NCI-H345 (cell line): ENCODE measurements at places on chromosomes 13 and 19.

DNA sequence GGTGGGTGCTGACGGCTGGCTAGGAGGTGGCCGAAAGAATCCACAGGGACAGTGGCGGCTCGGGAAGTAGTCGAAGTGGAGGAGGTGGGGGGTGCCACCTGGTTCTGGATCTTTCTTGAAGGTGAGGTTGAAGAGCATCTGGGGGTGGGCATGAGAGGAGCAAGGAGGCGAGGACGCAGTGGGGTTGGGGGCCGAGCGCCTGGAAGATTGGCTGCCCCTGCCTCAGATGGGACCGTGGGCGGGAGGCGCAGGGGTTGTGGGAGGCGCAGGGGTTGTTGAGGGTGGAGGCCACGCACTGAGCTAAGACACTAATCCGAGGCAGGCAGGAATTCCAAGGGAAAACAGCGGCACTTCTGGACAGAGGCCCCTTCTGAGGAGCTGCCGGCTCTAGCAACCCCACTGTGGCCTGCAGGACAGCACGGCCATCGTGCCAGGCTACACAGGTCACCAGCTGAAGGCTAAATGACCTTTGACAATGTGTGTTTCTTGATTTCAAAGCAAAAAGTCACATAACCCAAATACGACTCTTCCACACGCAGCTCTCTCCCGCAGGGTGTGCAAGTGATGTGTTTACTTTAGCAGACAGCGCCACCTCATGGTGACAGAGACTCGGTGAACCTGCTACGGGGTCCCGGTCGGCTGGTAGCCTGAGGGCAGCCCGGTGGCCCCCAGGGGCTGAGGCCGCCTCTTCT lies 44.1 kb upstream of the RANBP3 start:
- peak; percentile 59 for DNase-seq

GRCh38 chr19:30978639-30979038 lies 370.6 kb downstream of the TSHZ3 start:
- no peak for DNase-seq

DNA sequence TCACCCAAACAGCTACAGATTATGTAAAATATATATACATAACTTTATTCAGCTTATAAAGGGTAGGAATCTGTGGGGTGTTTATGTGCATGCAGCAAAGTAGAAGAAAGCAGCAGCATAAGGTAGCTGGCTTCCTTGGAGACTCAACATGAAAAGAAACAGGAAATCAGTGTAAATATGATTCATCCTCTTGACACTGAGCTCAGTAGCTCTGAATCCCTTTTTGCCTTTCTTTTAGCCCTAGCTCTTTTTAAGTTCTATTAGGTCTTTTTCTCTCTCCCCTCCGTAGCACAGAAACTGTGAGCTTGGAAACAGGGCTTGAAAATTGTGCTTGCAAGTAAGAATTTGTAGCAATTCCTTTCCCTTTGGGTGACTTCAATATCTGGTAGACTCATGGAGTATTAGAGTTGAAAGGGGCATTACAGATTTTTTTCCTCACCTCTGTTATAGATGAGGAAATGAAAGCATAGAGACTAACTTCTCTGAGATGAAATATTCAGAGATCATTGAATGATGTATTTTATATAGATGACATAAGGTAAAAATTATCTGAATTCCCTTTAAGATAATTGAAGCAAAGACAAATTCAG lies 314.4 kb downstream of the PCDH9 start:
- DNase-seq = no peak

DNA sequence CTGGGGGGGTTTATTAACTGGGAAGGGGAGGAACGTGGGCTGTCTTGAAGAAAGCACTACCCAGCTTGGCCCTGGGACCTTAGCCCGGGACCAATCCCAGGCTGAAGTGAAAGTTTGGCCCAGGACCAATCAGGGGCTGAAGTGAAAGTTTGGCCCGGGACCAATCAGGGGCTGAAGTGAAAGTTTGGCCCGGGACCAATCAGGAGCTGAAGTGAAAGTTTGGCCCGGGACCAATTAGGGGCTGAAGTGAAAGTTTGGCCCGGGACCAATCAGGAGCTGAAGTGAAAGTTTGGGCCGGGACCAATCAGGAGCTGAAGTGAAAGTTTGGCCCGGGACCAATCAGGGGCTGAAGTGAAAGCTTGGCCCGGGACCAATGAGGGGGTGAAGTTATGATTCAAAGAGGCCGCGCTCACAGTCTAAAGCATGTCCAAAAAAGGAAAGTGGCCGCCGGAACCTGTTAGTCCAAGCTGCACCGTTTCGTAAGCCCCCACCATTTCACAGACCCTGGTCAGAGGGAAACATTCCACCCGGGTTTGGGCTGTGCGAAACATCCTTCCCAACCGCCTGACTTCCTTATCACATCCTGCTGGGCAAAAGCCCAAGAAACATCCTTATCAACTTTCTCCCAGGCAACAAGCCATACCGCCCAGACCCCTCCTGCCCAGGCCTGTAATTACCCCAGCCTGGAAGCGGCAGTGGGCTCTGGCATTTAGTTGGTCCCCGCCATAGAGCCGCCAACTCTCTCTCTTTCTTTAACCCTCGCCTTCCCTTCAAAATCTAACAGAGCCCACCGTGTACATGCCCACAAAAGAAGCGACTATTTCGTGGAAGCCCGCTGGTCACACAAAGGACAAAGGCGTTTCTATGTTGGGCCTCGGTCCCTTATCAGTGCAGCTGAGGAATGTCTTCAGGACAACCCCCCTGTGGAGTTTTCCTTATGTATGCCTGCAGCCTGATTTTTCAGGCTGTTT lies 1.1 kb downstream of the ZNF850 start:
- DNase-seq = no peak

- DNase-seq = peak; percentile 14
These were observed 12.7 kb downstream of the NPAS1 start for GRCh38 chr19:47032171-47032811.

DNA sequence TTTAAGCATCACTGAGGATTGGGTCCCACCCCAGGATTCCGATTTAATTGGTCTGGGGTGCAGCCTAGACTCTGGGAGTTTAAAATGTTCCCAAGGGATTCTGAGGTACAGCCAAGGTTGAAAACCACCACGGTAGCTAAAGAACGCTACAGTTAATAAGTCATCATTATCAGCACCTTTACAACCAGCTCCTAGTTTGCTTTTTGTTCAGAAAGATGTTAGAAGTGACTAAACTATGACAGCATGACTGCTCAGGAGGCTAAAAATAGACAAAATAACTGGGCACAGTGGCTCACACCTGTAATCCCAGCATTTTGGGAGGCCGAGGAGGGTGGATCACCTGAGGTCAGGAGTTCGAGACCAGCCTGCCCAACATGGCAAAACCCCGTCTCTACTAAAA lies 11.7 kb upstream of the EPSTI1 start:
- DNase-seq = no peak

DNA sequence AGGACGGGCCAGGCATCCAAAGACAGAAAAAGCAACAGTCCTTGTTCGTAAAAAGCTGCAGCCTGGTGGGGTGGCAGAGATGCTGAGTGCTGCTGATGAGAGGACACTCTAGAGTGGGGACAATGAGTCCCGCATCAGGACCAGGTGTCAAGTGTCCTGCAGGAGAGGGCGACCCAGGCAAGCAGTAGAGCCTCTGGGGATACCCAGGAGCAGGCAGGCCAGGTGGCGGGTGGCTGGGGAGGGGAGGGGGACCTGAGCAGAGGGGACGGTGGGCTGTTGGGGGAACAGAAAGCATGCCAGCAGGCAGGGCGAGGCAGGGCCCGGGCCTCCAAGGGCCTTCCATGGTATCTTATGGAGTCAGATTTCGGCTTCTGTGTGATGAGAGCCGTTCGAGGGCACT lies 35.8 kb downstream of the GGACT start:
- no peak for DNase-seq

DNA sequence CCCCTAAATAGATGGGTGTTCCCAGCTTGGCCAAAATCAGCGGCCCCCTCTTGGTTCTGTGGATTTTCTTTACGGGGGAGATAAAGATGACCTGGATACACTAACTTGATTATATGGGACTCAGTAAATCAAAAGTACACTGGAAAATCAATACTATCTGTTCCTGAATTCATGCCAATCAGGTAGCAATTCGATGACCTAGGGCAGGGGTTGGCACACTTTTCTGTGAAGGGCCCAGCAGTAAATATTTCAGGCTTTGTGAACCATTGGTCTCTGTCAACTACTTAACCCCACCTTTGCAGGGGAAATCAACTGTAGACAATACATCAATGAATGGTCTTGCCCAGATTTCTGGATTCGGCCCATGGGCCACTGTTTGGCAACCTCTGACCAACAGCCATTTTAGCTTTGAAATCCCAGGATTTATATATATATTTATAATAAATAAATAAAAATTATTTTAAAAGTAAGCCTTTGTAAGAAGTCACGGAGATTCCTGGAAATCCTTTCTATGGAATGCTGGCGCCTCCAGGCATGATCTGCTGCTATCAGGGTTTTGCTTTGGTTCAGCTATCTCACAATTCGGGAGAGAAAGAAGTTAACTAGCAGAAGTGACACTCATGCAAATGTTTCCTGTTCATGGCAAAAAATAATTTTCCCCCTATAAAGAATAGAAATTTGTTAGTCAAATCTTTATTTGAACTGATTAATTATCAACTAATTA lies 32.8 kb downstream of the SLC15A1 start:
- DNase-seq = no peak

- DNase-seq = no peak
These were observed 135.8 kb downstream of the RFC3 start for GRCh38 chr13:33953781-33954180.

- DNase-seq = no peak
These were observed 161.0 kb downstream of the KCTD12 start for GRCh38 chr13:76725211-76725610.

- peak; percentile 72 for DNase-seq
These were observed 62.3 kb downstream of the ITGBL1 start for GRCh38 chr13:101514695-101515275.

GRCh38 chr13:42106998-42107397 lies 58.5 kb downstream of the DGKH start:
- peak; percentile 70 for DNase-seq

GRCh38 chr19:16293118-16294091 lies 31.2 kb upstream of the KLF2 start:
- no peak for DNase-seq

DNA sequence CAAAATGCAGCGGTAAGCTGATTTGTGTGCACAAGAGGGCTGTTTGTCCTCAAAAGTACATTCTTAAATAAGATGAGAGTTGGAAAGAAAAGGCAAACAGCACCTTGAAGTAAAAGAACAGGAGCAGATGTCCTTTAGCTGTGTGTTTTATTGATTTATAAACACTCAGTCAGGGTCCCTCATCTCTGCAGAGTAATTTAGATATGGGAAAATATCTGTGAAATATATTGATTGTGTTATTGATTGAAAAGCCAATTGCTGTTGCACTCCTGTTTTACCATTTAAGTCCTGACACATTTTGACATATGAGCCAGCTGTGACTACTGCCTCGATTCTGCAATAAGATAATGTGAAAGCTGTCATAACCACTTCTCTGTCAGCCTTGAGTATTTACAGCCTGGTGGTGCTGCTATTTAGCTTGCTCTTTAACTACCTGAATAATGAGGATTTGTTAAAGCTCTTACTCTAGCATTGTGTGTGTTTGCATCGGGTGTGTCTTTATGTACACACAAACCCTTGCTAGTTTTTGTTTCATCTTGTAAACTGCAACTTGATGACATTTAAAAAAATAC lies 550.1 kb downstream of the DACH1 start:
- DNase-seq = peak; percentile 69

DNA sequence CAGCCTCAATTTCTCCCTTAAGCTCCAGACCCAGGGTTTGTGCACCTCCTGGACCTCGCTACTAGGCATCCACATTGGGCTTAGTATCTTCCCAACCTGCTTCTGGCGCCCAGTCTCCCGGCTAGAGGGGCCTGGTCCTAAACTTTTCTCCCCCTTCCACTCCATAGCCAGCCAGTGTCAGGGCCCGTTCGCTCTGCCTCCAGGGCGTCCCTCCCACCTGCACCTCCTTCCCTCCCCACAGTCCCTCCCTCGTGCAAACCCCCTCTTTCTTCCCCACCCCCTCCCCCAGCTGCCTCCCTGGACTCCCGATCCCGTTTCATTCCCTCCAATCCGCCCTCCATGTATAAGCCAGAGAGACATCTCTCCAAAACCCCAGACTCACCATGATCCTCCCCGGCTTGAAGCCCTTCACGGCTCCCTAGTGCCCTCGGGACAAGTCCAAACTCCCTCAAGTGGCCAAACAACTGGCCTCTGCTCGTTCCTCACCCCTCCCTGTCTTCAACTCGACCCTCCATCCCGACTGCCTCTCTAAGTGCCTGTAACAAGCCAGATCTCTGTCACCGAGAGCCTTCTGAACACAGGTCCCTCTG lies 997 bp upstream of the SAMD4B start:
- DNase-seq = peak; percentile 55

- DNase-seq = no peak
These were observed 438.8 kb downstream of the EFNB2 start for GRCh38 chr13:106096661-106097092.

DNA sequence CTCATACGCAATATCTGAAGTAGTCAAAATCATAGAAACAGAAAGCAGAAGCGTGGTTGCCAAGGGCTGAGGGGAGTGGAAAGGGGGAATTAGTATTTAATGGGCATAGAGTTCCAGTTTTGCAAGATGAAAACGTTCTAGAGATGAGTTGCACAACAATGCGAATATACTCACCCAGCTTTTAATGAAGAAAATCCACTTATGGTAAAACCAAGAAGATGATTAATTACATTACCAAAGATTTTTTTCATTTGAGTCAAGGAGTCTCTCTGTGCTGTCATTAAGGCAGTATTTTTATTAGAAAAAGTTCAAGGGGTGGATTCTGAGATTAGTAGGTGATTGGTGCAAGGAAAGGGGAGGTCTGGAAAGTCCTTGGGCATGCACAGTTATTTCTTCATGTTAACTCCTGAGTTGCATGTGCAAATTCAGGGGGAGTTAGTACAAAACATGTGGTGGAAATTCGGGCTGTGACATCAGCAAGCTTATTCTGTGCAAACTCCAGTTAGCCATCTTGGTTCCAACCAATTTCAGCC lies 6.9 kb upstream of the CBY2 start:
- DNase-seq = no peak

DNA sequence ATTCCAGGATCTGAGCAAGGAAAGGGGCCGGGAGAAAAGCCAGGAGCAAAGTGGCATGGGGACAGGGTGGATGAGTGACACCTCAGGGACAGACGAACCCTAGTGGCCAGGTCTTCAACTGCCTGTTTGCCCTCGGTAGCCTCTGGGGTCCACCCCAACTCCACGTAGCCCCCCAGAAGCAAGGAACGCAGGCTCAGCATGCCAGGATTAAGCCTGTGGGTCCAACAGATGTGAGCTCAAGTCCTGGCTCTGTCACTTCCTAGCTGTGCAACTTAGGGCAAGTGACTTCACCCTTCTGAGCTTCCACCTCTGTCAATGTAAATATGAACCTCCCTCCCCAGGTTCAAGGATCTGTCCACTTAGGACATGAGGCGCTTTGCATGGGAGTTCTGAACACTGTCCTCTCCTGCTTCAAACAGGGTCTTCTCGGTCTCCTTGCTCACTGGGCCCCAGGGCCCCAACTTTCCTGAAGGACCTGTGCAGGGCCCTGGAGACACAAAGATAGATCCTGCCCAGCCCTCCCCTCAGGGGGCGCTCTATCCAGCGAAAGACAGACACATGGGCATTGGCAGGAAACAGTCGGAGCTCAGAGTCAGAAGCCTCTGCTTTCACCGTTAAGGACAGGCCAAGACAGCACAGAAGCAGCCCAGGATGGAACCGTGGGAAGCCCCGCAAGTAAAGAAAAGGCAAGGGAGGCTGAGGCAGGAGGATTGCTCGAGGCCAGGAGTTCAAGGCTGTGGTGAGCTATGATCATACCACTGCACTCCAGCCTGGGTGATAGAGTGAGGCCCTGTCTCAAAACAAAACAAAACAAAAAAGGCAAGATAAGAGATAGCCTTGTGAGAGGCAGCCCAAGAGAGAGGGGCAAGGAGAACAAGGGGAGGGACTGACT lies 13.2 kb downstream of the SYDE1 start:
- DNase-seq = no peak
